ENCODE measurements at places on chromosomes 7 and 10. TPM values are rescaled to one million over a fixed set of nuclear protein-coding genes. Genes with fewer than 3 reads are reported as not detected.

DNA sequence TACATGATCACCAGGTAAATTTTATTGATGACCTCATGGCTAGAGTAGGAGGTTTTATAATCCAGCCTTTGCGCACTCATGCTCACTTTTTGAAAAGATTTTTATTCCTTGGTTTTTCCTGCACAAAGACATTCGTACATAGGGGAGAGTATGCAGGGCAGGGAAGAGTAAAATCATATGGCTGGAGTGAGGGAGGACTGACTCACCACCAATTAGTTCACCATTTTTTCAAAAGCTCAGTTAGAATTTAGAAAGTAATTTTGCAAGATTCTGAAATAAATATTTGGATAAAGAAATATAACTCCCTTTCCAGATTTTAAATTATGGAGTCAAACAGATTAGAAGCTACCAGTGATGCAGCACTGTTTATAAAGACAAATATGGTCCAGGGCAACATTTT, 111.9 kb downstream of the SEMA3D start:
- no peak for DNase-seq

- DNase-seq = no peak
These were observed 165.3 kb downstream of the PTPRN2 start for GRCh38 chr7:158422196-158422886.

GRCh38 chr10:111204838-111205237, 128.0 kb downstream of the ADRA2A start:
- no peak for DNase-seq

DNA sequence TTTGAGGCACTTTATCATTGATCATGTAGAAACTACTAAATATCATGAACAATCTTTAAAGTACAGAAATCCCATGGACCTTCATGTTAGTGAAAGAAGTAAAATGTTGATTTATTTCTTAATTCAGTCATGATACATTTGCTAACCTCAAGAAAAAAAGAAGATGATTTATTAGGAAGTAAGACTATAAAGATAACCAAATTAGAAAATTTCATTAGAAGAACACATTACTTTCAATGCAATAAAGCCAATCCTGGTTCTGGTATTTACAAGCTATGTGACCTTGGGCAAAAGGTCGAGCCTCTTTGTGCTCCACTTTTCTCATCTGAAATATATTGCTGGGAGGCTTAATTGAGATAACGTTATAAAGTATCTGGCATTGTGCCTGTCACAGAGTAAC, 365.0 kb downstream of the KIF20B start:
- no peak for DNase-seq

PRSS37 gene
- polyA plus RNA-seq = 0.27 TPM

C10orf90 gene
- 0.52 TPM for polyA plus RNA-seq

SEMA3E gene
- 1.5 TPM for polyA plus RNA-seq

MRLN gene
- not detected for polyA plus RNA-seq
